ENCODE measurements at places on chromosomes 7 and 10. TPM values are rescaled to one million over a fixed set of nuclear protein-coding genes. Genes with fewer than 3 reads are reported as not detected.

DNA sequence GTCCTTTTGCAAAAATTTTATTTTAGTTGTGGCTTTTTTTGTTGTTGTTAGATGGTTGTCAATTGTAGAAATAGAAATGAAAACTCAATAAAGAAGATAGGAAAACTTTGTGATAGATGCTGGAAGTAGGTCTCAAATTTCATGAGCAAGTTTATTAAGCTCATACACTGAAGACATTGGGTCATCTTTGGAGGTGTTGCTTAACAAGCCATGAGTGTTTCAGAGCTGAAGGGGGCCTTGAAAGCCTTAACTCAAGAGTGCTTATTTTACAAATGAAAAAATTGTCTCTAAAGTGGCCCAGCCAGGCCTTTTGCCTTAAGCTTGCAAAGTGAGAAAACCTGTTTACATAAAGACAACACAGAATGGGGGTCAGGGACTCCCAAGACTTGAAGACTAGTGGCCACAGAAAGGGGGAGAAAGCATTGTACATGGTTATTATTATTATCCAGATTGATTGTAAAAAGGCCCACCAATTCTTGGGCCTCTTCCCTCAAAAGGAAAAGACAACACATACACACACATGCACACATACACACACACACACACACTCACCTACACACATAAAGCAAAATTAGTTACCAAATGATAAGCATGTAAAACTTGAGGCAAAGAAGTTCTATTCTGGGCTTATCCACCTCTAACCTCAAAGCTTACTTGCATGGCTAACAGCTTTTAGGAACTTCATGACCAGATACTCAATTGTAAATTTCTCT is 49.7 kb upstream of the GLCCI1 start:
- peak; percentile 20 for DNase-seq

INMT gene
- polyA plus RNA-seq = 0.39 TPM

- peak; percentile 60 for DNase-seq
Measured at GRCh38 chr10:74500816-74501215, 325.6 kb upstream of the KAT6B start.

ANLN gene
- 50.9 TPM for polyA plus RNA-seq

DNA sequence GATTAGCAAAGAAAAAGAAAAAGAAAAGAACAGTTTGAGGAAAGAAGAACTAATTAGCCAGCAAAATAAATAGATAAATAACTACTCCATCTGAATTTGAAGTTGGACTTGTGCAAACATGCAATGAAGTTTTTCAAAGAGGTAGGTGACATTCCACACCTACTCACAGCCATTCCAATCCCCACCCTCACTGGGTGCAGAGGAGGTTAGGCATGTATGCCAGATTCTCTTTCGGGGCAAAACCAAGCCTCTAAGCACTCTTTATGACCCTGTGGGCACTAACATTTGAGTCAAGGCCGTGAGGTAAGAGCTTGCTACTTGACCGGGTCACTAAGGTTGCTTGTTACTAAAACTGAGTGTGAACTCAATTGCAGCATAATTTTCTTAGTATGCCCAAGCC is 108.4 kb upstream of the SEMA3A start:
- no peak for DNase-seq

CAV2 gene
- polyA plus RNA-seq = 265 TPM

CFAP69 gene
- 0.50 TPM for polyA plus RNA-seq

CRYGN gene
- not detected for polyA plus RNA-seq

DNA sequence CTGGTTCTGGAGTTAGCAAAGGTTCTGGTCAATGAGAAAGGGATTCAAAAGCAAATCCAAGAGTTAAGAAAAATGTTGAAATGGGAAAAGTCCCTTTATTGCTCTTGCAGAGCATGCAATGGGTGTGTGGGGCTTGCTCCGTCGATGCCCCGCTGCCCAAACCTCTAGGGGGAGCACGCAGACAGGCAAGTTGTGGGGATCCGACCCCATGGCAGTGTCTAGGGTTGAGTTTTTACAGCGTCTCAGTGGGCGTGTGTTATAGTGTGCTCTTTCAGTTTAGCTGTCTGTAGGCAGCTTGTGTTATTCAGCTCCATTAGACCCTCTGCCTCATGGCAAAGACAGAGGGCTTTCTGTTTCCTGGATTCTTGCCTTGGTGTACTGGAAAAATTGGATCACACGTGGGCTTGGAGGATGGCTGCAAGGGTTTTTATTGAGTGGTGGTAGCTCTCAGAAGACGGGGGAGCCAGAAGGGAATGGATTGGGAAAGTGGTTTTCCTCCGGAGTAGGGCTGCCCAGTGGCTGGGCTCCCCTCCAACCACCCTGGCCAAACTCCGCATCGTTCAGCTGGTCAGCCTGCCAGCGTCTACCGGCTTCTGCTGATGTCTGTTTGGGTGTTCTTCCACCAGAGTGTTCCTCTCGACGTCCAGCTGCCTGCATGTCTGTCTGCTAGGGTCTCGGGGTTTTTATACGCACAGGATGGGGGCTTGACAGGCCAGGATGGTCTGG is 102.3 kb upstream of the PLXDC2 start:
- no peak for DNase-seq

GIMAP7 gene
- not detected for polyA plus RNA-seq

DNA sequence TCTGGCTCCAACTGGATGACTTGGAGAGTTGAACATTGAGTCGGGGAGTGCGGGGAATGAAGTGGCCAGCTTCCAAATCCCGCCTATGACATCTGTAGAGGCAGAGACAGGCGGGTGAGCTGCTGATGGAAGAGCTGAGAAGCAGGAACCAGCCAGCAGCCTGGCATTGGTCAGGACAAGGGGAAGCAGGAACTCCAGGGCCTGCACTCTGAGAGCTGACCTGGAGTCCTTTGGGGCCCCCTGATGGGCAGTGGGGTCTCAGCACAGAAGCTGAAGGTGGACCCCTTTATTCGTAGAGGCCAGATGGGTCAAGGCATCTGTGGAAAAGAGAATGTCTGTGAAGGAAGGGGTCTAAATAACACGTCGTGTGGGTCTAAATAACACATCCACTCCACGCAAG is 57.0 kb downstream of the SEC61G start:
- DNase-seq = no peak

DNA sequence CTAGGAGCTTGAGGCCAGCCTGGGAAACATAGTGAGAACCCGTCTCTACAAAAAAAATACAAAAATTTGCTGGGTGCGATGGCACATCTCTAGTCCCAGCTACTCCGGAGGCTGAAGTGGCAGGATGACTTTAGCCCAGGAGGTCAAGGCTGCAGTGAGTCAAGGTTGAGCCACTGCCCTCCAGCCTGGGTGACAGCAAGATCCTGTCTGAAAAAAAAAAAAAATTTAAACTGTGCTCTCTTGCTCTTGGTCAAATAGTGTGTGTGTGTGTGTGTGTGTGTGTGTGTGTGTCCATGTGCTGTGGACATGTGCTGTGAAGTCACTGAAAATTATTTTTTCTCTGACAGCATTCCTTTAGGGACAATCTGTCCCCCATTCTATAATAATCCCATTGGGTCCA is 62.1 kb upstream of the TCF7L2 start:
- no peak for DNase-seq

OR2A42 gene
- polyA plus RNA-seq = not detected

GRCh38 chr10:1287971-1288401 is 231.8 kb downstream of the WDR37 start:
- DNase-seq = no peak

DNA sequence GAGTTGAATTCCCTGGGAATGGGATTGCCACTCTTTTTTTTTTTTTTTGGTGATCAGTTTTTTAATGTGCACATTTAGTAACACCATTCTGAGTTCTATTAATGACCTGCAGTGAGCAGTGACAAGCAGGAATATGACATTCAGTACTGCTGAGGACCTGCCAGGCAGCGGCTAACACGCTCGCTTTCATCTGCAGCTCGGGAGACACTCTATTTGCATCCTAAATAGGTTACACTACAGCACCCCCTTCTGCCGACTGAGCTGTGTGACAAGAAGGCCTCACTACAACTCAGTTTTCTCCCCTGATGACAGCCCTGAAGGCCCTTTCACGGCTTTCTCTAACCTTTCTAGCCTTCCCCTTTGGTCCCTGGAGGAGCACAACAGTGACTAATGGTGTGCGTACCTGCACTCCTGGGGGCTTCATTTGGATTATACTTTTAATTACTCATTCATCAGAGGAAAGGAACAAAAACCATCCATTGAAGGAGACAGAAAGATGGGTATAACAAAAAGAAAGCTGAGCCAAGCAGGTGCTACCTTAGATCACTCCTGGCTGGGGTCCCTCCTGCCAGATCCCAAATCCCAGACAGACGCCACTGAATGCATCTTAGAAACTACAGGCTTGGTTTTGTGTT is 872.4 kb downstream of the LRMDA start:
- peak; percentile 71 for DNase-seq

- DNase-seq = peak; percentile 16
Measured at GRCh38 chr10:52335665-52336064, 21.6 kb downstream of the DKK1 start.

ACTL6B gene
- not detected for polyA plus RNA-seq

KEL gene
- 0.03 TPM for polyA plus RNA-seq

FOXI2 gene
- not detected for polyA plus RNA-seq

SLC25A13 gene
- polyA plus RNA-seq = 5.6 TPM

PALD1 gene
- polyA plus RNA-seq = 0.14 TPM

GRCh38 chr10:107425931-107426553 is 261.5 kb upstream of the SORCS1 start:
- DNase-seq = no peak

HECW1 gene
- polyA plus RNA-seq = 0.95 TPM

VENTX gene
- polyA plus RNA-seq = not detected

GRCh38 chr7:26321435-26321834 is 29.8 kb downstream of the SNX10 start:
- no peak for DNase-seq

CCDC136 gene
- 18.0 TPM for polyA plus RNA-seq

- peak; percentile 12 for DNase-seq
Measured at GRCh38 chr10:110852255-110852896, 19.4 kb upstream of the PDCD4 start.

DNA sequence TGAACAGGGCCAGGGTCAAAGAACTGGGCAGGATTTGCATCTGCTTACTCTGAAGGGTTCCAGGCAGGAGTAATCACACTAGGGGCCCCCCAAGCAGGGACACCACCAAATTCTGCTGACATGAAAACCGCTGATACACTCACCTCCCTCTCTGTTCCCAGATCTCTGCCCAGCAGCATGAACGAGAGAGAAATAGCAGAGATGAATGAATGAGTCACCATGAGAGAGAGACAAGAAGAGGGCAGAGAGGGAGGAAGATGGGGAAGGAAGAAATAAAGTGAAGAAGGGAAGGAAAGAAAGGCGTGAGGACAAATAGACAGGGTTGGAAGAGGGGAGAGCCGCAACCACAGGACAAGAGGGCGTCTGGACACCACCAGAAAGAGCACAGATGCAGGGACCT is 285.9 kb upstream of the NEBL start:
- DNase-seq = no peak

DNA sequence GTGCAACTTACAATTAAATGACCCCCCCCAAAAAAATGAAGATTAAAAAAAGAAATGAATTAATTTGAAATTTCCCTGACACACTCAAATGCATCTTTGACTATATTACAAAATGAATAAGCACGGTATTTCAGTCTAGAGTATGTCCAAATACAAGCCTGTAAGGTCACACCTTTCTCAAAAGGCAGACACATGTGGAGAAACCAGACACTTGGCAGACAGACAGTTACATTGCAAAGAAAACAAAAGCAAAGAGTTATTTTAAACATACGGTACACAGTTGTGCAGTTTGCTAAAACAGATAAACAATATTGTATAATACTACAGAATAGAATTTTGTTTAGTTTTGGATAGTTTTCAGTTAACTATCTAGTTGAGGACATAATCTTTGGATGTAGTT is 153.0 kb downstream of the ATE1 start:
- DNase-seq = peak; percentile 46

SPDYE16 gene
- not detected for polyA plus RNA-seq

All from IMR-90 (cell line).